EL (cell line): ENCODE measurements at places on chromosomes 11 and 22.
A peak's percentile ranks its signal among the peaks of the same experiment; 100 is the strongest.

GRCh38 chr11:8097062-8097461, 16.1 kb downstream of the TUB start:
- DNase-seq = no peak

DNA sequence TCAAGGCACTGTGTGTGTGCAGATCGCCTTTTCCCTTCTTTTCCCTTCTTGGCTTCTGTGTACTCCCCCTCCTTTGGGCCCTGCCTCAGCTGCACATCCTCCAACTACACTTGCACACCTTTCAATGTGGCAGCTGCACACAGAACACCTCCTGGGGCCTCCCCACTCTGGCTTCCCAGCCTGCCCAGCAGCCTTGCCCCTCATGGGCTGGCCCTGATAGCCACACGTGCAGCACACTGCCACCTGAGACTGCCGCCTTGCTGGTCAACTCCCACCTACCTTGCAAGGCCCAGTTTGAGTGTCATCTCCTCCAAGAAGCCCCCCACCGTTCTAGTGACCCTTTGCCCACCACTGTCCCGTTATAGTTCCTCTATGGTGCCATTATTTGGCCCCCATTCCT, 77.3 kb upstream of the ARFGAP3 start:
- no peak for DNase-seq

DNA sequence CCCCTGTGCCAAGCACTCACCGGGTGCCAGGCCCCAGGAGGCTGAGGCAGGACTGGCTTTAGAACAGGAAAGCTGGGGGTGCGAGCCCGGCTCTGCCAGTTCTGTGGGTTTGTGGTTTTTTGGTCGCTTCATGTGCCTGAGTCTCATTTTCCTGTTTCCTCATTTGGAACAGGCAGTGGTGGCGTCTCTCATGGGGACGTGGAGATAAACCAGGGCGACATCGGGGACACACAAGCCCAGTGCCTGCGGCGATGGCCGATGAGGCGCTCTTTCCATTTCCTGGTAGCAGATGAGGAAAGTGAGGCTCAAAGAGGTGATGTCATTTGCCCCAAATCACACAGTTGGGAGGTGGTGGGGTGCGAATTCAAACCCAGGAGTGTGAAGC, 20.8 kb upstream of the CHKA start:
- no peak for DNase-seq

- DNase-seq = peak; percentile 42
Measured at GRCh38 chr11:9982127-9982795, 311.8 kb downstream of the SBF2 start.

GRCh38 chr11:34243600-34244464, 114.0 kb downstream of the ABTB2 start:
- peak; percentile 82 for DNase-seq

- peak; percentile 49 for DNase-seq
Measured at GRCh38 chr11:122020902-122021301, 95.1 kb downstream of the BLID start.

GRCh38 chr22:45009606-45010531, at the start of gene PHF21B:
TSS of gene PHF21B (minus strand) at chr22:45010005. CDS start at chr22:45009549, 456 bp downstream.
- DNase-seq = peak; percentile 34

DNA sequence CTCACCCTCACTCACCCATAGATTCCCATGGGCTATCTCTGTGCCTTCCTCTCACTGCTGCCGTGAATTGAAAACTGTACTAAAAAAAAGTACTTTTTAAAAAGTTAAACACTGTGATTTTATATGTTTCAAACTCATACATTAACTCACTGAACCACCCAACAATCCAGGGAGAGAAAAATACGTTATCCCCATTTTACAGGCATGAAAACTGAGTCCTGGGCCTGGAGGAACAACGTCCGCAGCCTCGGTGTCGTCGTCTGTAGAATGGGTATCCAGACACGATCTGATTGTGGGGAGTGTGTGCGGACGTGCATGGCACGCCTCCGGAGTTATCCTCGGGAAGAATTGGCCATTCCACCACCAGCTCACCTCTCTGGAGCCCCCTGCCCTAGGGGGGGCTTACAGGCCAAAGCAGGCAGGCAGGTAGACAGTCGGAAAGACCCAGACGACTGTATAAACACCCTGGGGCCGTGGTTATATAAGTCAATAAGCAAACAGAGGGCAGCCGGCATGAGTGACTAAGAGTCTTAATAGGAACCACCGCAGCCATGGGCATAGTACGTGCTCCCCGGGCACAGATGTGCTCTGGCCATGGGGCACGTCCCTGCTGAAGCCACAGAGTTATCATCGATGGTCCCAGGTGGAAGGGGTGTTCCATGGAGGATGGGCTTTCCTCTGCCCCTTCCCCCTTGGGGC, 7.1 kb upstream of the PDGFB start:
- peak; percentile 29 for DNase-seq

- DNase-seq = no peak
Measured at GRCh38 chr11:113276466-113276865, 37.9 kb upstream of the TTC12 start.

GRCh38 chr11:66609721-66610617, 6.5 kb upstream of the RBM14 start:
- no peak for DNase-seq

DNA sequence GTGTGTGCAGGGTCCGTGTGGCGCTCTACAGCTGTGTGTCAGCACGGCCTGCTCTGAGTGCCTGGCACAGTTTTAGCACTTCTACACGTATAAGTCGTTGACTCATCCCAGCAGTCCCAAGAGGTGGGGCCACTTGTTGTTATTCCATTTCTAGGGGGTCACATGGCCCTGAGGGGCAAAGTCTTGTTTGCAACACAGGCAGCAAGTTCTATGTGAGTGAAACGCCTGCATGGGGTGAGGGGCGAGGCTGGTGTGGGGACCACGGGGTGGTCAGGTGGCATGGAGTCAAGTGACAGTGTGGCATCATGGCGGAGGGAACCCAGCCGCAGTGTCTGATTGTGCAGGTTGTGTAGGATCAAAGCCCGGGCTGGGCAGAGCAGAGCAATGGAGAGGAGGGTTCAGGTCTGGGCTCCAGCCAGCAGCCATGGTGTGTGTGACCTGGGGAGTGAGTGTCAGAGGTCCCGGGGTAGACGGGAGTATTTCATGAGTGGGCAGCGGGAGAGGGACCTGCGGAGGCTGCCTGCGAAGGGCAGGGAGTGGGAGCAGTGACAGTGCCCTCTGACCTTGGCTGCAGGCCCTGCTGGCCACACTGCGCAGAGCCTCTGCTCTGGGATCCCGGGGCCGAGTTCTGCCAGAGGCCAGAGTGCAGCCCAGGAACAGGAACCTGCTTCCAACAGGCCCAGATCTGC, 27.9 kb downstream of the SHANK3 start:
- DNase-seq = no peak

DNA sequence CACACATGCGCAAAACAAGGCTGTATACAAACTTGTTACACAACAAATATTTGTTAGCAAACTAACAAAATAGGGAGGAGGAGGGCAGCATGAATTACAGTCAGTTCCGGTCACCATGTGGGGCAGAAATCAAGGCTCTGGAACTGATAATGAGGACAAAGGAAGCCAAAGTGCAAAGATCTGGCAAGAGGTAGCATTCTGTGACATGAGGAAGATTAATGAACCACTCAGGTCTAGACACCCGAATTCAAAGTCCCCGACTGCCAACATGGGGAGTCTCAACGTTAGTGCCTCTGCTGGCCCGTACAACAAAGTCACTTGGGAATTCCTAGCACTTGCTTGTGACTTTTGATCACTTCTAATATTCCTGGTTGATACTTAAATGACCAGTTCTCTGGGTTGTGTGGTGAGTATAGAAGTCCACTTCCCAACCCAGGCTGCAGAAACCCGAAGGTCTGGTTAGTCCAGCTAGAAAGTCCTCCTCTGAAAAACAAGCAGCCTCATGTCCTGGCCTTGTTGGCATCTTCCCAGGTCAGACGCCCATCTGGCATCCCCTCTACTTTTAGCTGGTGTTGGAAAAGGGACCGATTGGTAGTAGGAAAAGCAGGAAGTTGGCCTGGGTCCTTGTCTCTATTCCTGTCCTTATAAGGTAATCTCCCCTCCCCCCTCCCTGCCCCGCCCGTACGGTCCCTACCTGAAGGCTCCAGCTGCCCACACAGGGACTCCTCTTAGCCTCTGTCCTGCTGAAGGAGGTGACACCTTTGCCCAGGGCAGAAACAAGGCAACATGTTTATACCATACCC, 1.6 kb downstream of the SUN2 start:
- DNase-seq = peak; percentile 65

DNA sequence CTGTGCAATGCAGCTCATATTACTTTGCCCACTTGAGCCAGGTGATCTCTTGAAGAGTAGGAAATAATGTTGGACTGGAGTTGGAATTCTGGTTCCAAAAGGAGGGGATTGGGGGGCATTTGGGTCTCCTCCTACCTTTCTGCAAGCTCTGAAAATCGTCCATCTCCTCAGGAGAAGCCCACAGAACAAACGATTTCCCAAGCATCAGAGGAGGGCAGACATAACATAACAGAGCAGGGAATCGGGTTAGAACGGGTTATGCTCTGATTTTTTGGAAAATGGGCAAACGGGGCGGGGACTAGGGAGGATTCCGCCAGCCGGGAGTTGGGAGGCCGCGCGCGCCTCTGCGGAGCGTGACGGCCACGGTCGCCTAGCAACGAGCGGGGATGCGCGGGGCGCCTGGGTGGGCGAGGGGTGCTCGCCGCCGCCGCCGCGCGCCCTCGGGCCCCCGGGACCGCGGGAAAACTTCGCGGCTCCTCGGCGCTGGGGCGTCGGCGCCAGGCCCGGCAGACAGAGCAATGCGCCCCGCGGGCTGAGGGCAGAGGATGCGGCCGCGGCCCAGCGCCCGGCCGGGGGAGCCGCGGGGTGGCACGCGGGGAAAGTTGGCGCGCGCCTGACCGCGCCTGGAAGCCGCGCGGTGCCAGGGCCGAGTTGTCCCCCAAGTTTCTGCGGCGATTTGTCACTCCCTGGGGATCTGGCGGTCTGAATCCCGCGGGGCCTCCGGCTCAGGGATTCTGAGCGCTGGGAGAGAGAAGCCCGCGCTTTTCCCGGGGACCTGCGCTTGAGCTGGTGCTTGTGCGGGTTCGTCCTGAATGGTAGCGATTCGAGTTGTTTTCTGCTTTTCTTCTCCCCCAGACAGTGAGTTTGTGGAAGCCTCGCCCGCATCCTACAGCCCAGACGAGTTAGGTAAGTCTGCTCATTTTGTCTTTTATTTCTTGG, 27.8 kb upstream of the AMOTL1 start:
- peak; percentile 57 for DNase-seq

- DNase-seq = no peak
Measured at GRCh38 chr11:132743601-132744000, 788.7 kb downstream of the OPCML start.

DNA sequence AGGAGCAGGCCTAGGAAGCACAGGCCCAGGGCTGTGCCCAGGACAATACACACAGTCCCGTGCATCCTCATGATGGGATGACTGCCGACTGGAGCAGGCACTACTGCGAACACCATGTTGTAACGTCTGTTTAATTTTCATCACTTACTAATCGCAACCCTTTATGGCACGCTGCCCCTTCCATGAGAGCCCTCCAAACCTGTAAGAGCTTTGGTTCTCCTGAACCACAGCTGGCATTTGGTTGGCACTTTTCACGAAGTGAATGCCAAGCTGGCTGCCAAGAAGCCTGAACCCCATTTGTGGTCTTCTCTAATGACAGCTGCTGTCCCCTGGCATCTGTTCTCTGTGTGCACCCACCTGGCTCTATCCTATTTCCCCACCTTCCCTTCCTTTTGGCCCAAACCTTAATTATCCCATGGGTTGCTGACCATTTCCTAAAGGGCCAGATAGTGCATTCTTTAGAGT, 36.5 kb downstream of the APOL1 start:
- DNase-seq = no peak

DNA sequence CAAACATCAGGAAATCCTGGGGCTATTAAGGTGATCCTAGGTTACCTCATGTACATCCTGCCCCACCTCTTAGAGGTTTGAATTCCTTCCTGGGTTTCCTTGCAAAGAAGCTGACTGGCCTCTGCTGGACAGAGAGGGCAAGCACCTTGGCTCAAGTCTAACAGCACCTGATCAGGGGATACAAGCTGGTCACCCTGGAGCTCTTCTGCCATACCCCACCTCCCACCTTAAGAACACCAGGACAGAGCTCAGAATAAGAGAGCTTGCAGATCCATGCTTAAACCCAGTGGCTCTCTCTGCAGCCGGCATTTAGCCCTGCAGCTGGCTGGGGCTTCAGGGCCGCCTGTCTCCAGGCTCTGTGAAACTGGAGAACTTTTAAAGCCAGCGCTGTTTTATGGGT, 386.6 kb upstream of the NARS2 start:
- peak; percentile 4 for DNase-seq

DNA sequence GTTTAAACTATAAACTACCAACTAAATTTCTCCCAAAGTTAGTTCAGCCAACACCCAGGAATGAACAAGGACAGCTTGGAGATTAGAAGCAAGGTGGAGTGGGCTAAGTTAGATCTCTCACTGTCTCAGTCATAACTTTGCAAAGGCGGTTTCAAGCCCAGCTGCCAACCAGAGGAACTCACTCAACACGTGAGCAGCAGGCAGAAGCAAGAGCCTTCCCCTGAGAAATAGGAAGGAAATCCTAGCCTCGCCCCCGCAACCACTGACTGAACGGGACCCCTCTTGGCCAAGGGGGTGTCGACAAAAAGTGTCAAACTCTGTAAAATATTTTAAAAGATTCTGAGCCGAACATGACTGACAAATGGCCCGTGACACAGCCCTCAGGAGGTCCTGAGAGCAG, 4.4 kb upstream of the KRTAP5-9 start:
- DNase-seq = no peak

GRCh38 chr11:355581-356458, 13.5 kb upstream of the B4GALNT4 start:
- DNase-seq = peak; percentile 95

- DNase-seq = no peak
Measured at GRCh38 chr22:25736378-25737011, 5.5 kb upstream of the MYO18B start.

- no peak for DNase-seq
Measured at GRCh38 chr11:18768472-18768901, 23.1 kb downstream of the PTPN5 start.

GRCh38 chr11:107741044-107741823, 29.4 kb upstream of the SLN start:
- DNase-seq = peak; percentile 21

DNA sequence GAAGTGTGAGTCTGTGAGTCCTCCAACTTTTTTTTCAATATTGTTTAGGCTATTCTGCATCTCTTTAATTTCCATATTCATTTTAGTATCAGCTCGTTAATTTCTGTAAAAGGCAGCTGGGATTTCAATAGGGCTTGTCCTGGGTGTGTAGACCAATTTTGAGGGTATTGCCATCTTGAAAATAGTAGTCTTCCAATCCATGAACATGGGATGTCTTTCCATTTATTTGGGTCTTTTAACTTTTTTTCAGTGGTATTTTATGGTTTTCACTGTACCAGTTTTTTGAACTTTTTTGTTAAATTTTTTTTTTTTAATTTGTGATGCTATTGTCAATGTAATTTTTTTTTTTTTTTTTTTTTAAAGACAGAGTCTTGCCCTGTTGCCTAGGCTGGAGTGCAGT, 79.5 kb downstream of the ARHGAP8 start:
- DNase-seq = no peak

- peak; percentile 90 for DNase-seq
Measured at GRCh38 chr11:20367313-20367948, 3.9 kb downstream of the HTATIP2 start.

DNA sequence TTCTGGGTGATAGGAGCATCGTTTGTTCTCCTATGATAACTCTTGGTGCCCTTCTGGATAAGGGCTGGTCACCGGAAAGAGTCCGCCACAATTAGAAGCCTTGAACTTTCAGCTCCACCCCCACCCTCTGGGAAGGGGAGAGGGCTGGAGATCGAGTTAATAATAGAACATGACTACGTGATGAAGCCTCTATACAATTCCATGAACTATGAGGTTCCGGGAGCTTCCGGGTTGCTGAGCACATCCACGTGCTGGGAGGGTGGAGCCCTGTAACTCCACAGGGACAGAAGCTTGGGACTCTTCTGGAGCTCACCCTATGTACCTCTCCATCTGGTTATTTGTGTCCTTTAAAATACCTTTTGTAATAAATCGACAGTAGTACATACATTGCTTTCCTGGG, 40.3 kb downstream of the ARHGAP42 start:
- no peak for DNase-seq
